ENCODE measurements at places on chromosomes 11 and 22.

DNA sequence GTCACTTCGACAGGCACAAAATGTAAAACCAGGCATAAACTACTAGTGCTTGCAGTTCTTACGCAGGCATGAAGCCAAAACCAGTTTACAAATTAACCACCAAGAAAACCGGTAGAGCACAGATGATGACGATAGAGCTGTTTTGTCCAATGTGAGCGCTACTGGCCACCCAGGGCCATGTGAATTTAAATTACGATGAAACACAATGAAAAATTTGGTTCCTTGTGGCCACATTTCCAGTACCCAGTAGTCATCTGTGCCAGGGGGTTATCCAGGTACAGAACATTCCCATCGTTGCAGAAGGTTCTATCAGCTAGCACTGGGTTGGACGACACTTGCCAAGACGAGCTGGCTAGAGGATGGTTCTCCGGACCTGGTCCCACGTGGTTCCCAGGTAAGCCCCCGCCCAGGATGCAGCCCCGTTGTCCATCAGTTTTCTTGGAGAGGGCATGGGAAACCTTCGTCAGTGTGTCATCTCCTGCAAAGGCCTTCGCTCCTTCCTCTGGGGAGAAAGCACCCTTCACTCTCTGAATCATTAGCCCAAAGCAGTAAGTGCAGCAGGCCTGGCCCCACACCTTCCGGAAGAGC is 1.1 kb upstream of the CD81 start:
- DNase-seq = no peak

- no peak for DNase-seq
Observed at GRCh38 chr11:44033856-44034255, 13.9 kb upstream of the ACCSL start.

- DNase-seq = no peak
Observed at GRCh38 chr11:117950301-117950700, 21.1 kb upstream of the TMPRSS13 start.

DNA sequence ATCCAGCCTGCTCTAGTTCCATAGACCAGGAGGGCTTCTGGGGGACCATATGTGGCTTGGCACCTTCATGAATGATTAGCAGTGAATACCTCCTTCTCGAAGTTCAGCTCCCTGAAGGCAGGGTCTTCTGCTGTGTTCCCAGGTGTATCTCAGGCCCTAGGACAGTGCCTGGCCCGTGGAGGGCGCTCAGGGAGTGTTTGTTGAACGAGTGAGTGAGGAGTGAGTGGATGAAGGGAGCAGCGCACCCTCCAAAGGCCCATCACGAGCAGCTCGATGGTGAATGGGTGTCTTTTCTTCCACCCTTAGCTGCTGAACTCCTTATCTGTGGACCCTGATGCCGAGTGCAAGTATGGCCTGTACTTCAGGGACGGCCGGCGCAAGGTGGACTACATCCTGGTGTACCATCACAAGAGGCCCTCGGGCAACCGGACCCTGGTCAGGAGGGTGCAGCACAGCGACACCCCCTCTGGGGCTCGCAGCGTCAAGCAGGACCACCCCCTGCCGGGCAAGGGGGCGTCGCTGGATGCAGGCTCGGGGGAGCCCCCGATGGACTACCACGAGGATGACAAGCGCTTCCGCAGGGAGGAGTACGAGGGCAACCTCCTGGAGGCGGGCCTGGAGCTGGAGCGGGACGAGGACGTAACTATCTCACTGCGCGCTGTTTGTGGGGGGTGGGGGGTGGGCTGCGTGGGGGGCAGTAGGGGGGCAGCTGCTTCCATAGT is 9.5 kb downstream of the ANO1 start:
- no peak for DNase-seq

DNA sequence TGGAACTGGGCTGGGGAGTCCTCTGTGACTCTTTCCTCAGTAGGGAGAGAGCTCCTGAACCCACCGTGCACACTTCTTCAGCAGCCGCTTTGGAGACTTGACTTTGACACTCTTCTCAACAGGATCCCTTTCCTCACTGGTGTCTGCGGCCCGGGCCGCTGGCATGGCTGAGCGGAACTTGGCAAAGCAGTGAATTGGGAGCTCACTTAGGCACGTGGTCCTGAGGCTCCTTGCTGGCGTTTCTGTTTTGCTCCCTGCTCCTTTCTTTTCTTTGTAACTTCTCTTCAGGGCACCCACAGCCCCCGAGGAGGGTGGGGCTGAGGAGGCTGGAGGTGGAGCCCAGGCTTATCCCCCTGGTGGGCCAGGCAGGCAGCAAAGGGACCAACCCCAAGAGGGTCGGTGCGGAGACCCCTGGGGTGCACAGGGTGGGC is 8.4 kb upstream of the KCNQ1OT1 start:
- DNase-seq = no peak

DNA sequence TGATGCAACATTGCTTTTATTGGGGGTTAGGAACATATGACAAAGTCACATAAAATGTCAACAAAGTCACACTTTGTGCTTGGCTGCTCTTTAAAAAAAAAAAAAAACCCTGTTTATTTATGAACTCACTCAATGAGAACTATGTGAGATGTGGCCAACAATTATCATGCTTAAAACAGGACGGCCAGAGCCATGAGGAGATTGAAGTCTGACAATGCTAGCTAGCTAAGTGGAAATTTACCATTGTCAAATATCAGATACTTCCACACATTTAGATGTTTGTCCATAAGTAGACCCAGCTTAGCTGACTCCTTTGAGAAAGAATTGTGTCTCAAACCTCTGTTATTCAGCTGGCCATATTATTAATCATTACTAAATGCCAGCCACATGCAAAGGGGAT is 26.9 kb downstream of the BLID start:
- DNase-seq = no peak

DNA sequence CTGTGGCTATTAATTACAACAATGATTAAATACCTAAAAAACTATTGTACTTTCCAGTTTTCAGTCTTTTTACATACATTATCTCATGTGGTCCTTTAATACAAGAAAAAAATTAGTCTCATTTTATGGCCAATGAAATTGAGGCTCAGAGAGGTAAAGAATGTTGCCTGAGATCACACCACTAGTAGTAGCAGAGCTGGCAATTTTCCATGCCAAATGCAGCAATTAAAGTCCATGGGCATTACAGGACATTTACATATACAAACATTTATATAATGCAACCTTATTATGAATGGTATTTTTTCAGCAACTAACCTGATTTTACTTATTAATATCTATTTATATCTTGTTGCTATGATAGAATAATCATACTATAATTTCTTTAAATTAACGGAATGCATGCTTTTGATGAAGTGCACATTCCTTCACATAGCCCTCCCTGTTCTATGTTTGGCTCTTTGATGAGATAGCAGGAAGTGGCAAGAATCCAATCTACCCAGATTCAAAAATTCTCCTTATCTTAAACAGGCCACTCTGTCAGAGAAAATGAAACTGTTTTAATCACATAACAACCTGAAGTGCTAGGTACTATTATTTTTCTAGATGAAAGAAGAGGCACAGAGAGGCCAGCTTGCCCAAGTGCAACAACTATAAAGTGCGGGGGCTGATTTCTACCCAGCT is 120.9 kb upstream of the LDLRAD3 start:
- no peak for DNase-seq
